ENCODE measurements at places on chromosomes 2 and 18. TPM values are rescaled to one million over a fixed set of nuclear protein-coding genes. Genes with fewer than 3 reads are reported as not detected.

GRCh38 chr2:98915751-98916358 lies 20.2 kb downstream of the CRACDL start:
- peak; percentile 26 for ATAC-seq

DNA sequence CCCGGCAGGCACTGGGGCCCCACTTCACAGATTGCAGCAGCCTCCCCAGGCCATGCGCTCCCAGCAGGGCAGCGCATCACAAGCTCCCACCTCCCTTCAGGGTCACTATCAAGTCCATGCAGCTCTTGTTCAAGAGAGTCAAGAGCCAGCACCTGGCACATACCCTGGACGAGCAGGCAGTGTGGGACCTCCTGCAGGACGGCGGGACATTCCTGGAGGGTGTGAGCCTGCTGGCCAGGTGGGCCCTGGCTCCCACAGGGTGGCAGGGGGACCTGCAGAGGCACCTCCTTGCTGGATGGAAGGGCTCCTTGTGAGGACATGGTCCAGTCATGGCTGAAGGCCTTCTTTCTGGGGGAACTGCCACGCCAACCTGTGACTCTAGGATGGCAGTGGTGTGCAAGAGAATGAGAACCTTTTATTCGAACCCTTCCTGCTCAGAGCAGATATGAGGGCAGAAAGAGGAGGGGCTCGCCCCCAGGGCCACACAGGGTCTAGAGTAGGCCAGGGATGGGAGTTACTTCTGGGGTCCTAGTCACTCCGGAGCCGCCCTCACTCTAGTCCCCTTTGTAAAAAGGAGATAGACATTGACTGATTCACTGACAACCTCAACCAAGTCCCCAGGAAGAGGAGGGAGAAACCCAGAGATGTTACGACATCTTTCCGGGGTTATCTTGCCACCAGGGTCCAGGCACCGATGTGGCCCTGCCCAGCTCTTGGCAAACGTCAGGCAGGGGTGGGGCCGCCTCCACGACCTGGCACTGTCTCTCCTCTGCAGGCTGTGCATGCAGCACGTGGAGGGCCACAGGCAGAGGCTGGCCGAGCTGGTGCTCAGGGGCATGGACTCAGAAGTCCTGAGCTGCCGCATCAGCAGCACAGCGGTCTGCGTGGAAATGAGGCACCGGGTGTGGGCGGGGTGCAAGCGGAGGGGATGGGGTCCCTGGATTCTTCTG lies 31.3 kb downstream of the HJURP start:
- peak; percentile 41 for ATAC-seq

GRCh38 chr2:216677439-216678097 lies 17.8 kb downstream of the IGFBP5 start:
- no peak for ATAC-seq

DNA sequence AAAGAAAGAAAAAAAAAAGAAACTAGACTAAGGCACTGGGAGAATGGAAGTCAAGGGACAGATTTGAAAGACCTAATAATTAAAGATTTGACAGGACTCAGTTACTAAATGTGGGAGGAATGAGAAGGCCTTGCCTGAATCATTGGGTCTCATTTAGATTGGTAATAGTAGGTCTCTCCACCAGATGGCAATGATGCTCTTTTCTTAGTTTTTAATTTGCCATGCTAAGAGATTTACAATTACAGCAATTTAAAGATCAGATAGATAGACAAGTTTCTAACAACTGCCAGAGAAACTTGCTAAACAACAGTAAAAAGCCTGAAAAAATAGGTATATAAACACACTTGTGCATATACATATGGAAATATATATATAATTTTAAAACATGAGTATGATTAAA lies 153.0 kb downstream of the TMEM247 start:
- ATAC-seq: peak; percentile 63

DNA sequence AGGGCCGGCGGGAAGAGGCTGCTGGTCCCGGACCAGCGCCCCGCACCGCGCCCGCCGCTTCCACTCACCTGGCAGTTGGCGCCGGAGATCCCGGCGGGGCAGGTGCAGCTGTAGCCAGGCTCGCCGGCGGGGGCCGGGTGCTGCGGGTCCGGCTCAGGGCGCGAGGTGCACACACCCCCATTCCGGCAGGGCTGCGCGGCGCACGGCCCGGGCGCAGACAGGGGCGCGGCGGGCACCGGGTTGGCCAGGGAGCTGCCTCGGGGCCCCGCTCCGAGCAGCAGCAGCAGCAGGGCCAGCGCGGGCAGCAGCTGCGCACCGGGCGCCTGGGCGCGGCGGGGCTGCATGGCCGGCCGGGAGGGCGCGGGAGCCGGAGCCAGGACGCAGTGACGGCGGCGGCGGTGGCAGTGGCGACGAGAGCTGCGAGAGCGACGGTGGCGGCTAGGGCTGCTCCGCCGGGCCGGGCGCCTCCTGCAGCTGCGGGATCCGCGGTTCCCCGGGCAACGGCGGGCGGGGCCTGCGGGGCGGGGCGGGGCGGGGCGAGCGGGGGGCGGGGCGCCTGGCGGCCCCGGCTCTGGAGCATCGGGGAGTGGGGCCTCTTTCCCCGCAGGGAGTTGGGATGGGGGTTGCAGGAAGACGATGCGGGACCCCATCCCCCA lies at the start of gene DNER:
DNER (minus strand) TSS at position 476 of the 656 bp plus-strand sequence; CDS start at position 344, 132 bp downstream.
- peak; percentile 81 for ATAC-seq

GRCh38 chr2:199589306-199589705 lies 131.6 kb upstream of the SATB2 start:
- no peak for ATAC-seq

- peak; percentile 69 for ATAC-seq
These were observed 31.8 kb downstream of the ARHGAP25 start for GRCh38 chr2:68766376-68766845.

DNA sequence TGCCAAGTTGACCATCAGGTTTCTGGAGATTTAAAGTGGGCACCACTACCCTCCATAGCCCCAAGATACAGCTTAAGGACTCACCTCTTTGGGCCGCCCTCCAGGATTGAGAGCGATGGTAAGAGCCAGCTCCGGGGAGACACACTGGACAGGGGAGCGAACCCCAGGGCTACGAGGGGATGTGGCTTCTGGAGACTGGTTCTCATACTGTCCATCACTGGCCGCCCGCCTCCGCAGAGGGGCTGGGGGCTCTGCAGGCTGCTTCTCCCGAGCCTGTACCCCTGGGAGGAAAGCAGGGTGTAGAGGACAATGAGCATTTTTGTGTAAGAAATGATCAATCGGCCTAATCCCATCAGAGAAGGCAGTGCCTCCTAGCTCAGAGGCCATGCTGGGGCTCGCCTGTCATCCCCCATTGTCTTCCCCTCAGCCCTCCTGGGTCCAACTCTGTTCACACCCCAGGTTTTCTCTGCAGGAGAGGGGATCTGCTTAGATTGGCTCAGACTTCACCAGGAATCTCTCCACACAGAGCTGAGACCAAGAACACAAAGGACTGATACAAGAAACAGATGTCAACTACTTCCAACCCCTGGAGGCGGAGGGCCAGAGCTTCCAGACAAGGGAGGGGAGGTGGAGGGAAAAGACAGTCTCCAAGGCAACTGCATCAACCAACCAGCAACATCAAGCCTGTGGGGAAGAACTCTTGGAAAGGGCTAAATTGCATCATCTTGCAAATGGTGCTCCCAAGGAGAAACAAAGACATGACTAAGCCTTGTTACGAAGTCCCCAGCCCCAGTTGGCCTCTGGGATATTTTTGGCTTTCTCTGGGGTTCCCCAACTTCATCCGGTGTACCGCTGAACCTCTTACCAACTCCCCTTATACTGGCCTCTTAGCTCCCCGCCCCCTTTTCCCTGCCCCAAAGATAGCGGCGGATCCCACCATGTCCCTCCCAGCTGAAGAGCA lies 166.6 kb downstream of the TNS1 start:
- no peak for ATAC-seq

- no peak for ATAC-seq
These were observed 49.0 kb downstream of the FBLN7 start for GRCh38 chr2:112187046-112187715.

- no peak for ATAC-seq
These were observed 79.6 kb upstream of the THUMPD2 start for GRCh38 chr2:39858677-39859076.

DNA sequence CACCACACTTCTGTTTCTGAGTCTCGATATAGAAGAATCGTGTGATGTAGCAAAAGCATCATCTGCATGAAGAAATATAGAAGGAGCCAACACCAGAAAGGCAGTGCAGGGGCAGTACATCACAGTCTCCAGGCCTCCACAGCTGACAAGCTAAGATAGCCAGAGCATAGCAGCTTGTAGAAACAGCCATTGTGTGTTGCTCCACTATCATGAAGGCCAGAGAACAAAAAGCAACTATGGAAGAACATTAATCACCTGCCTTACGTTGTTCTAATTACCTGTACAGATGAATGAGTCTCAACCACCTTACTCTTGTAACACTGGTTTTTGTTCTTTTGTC lies 129.0 kb downstream of the RND3 start:
- ATAC-seq: peak; percentile 78

- no peak for ATAC-seq
These were observed 3.2 kb downstream of the BZW1 start for GRCh38 chr2:200814917-200815316.

DNA sequence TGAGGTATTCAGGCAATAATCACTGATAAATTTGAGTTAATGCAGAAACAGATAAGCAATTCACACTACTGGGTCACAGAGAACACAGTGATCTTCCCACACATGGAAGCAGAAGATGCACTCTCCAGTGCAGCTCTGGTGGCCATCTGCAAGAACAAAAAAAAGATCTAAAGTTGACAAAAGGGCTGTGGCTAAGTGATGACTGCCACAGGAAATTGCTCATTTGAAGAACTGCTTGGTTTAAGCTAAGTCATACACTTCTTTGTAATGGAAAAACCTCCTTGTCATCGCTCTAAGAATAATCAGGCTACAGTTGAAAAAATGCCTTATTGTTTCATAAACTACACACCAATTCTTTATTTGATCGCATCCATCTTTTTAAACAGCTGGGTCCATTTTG lies 115.1 kb downstream of the DTNB start:
- ATAC-seq: no peak

- no peak for ATAC-seq
These were observed 150.8 kb downstream of the CCDC85A start for GRCh38 chr2:56334622-56335021.

GRCh38 chr18:50190926-50191325 lies 4.0 kb downstream of the MYO5B start:
- ATAC-seq: peak; percentile 33

GRCh38 chr2:230987137-230988020 lies 8.5 kb upstream of the SPATA3 start:
- peak; percentile 83 for ATAC-seq

DNA sequence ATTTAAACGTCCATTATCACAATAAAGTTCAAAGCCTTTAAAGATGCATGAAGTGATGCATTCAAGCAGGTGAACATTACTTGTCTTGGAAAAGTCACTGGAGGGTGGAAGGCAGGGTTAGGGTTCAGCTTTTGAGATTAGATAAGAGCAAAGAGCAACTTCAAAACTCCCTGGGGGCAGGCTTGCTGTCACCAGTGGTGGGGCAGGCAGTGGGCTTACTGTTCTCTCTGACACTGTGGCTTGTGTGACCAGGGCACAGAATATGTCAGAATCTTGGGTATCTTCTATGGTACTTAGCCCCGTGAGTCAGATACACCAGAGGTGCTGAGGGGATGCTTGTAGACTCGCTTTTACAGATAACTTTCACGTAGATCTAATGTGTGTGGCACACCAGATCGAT lies 52.8 kb downstream of the WIPF1 start:
- ATAC-seq: no peak

The UGP2 gene
- total RNA-seq: 87.8 TPM

The IL37 gene
- total RNA-seq: not detected

The EGR4 gene
- not detected for total RNA-seq
